EH (cell line): ENCODE measurements at places on chromosomes 3 and 15.

DNA sequence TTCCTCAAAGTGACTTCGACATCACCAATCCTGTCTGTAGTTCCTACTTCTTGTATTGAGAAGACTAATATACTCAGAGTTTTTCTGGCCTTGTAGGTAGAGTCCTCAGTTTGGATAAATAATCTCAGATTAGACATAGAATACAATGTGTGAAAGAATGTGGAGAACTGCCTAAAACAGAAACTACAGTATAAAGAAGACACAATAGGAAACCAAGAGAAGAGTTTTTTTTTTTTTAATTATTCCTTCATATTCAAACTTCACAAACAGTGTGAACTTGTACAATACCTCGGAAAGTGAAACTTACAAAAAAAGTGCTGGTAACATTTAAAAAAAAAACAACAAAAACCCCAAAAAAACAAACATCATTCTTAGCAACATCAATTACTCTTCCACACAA is 20.5 kb downstream of the TIGIT start:
- DNase-seq = no peak

DNA sequence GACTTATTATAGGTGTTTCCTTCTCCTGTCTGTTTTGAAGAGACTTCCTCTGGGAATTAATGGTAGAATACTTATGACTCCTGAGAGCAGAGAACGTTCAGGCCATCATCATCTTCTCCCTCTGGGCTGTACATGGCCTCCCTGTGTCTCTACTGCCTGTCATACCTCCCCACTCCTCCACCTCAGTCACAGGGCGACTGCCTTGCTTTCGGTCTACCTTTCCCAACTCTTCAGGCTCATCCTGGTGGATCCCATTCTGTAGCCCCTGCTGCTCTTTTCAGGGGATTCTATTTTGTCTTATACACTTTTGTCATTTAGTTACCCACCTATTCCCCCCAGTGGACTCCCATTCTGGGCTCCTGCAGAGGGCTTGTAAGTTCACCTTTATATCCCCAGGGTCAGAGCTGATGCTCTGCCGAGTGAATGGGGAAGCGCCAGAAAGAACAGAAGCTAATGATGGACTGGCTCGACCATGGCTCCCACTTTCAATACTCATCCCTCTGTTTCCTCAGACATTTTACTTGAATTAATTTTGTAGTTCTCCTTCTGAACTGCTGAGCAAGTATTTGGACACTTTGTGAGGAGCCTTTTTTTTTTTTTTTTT is 28.6 kb downstream of the FNDC3B start:
- no peak for DNase-seq

DNA sequence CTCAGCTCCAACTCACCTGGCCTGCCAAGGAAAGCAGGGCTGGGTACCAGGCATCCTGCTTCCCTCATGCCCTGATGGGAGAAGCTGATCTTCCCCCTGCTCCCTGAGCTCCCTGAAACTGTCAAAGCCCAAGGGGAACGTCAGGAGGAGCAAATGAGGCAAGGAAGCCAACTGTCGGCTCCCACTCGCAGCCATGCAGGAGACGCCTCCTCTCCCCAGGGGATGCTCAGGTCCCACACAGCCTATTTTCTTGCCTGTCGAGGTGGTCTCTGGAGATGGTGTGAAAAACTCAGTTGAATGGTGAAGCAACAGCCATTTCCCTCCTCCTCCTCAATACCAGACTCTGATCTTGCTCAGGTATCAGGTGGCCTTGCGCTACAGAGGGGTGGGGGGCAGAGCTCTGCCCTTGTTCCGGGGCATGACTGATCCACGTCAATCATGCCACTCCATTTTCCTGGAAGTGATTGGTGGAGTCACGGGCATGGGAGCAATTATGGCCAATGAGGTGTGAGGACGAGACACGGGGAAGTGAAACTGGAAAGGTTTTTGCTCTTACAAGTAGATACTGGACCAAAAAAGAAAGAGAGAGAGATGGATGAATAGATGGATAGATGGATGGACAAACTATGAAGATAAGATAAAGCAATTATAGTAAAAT is 58.2 kb downstream of the SLC6A1 start:
- DNase-seq = no peak

GRCh38 chr3:5731100-5731499 is 543.6 kb downstream of the EDEM1 start:
- no peak for DNase-seq

DNA sequence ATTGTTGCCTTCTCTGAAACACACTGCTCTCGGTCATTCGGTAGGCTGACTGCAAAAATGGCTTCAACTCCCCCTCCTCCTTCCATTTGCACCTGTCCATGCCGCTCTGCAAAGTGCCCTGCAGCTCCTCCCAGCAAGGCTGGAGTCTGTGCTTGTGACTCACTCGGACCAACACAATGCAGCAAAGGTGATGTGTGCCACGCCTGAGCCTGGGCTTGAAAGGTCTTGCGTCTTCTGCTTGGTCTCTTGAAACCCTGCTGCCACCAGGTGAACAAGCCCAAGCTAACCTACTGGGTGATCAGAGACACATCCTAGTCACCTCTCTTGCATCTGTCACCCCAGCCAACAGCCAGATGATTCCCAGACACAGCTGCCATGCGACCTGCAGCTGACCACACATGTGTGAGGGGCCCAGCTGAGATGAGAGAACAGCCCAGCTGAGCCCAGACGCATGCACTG is 71.1 kb downstream of the MGLL start:
- no peak for DNase-seq

GRCh38 chr15:38062696-38063095 is 128.3 kb downstream of the TMCO5A start:
- peak; percentile 34 for DNase-seq

GRCh38 chr15:78739206-78739605 is 72.1 kb downstream of the ADAMTS7 start:
- no peak for DNase-seq

DNA sequence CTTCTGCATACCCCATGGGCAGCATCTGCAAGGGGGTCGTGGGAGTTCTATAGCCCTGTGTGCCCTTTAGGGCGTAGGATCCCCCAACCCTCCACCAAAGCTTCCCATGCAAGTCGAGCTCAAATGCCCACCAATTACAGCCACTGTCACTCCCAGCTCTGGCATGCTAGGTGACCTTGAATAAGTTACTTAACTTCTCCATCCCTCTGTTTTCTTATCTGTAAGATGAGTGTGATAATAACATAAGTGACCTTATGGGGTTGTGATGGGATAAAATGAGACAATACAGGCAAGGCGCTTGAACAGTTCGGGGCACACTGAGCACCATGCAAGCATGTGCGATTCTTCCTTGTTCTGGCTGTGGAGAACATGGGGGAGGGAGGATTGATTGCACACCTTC is 74.8 kb upstream of the POMGNT2 start:
- DNase-seq = no peak

DNA sequence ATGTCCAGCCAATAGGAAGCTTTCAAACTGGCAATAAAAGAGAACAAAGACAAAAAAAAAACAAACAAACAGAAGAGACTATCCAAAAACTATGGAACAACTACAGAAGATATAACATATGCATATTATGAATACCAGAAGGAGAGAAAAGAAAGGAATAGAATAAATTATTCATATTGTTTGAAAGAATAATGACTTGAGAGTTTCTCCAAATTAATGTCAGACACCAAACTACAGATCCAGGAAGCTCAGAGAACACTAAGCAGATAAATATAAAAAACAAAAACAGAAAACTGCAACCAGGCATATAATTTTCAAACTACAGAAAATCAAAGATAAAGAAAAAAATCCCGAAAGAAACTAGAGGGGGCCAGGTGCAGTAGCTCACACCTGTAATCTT is 34.1 kb upstream of the AP3B2 start:
- no peak for DNase-seq

DNA sequence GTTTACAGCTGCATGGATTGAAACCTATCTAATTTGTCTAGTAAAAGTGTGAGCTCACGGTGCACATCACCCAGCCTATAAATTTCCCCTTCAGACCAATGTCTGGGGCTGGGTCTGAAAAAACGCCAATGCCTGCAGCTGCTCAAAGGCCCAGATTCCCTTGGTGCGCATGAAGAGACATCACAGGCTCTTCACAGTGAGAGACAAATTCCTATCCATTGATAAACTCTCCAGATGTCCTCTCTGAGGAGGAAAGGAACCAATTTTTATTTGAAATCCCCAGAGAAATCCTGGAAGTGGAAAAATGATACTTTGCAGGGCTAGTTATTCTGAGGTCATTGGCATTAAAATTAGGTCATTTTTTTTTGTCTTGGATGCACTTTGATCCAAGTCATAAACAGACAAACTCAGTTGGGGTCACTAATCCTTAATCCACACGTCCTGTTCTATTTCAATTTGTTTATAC is 360.5 kb downstream of the EPHA3 start:
- no peak for DNase-seq

DNA sequence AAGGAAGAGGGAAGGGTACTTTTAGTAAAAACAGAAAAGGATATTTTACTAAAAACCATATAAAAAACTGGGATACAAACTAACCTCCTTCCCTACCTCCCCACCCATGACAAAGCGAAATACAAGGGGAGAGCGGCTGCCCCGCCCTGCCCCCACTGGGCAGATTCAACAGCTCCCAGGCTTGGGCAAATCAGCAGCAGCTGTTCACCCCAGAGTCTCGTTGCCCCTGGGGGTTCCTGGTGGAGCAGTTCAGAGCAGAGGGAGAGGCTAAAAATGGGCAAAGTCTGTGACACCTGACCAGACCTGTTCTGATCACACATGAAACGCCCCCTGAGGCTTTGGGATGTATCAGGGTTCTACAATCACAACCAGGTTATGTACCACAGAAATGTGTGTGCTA is 2.5 kb upstream of the ETFA start:
- DNase-seq = no peak

- DNase-seq = no peak
Measured at GRCh38 chr3:90016555-90016954, 909.1 kb downstream of the EPHA3 start.

- no peak for DNase-seq
Measured at GRCh38 chr15:60612400-60613048, 133.6 kb upstream of the ICE2 start.

- no peak for DNase-seq
Measured at GRCh38 chr15:85805420-85805819, 10.7 kb upstream of the KLHL25 start.

- no peak for DNase-seq
Measured at GRCh38 chr15:63892794-63893441, 59.2 kb upstream of the HERC1 start.
